NAMALWA (cell line): ENCODE measurements at places on chromosomes 7 and 10.

- no peak for DNase-seq
Observed at GRCh38 chr10:54983255-54983654, 182.2 kb upstream of the PCDH15 start.

DNA sequence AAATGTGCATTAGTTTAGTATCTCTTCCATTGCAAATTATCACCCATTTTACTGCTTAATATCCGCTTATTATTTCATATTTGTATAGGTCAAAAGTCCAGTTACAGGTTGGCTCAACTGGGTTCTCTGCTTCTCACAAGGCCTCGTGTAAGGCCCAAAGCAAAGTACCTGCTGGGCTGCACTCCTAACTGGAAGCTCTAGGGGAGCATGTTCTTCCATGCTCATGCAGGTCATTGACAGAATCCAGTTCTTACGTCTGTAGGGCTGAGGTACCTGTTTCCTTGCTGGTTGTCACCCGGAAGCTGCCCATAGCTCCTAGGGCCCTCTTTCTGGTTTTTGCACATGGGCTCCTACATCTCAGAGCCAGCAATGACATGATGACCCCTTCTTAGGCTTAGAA, 79.6 kb downstream of the RAPGEF5 start:
- DNase-seq: no peak

GRCh38 chr10:125000366-125001312, 58.7 kb downstream of the ZRANB1 start:
- DNase-seq: no peak

- no peak for DNase-seq
Observed at GRCh38 chr7:25803117-25803887, 348.7 kb upstream of the NFE2L3 start.
